Activated CD4-positive, CD25-positive, alpha-beta regulatory T cell treated with anti-CD3 and anti-CD28 coated beads, Interleukin-2, amount 50 U/mL, for 16 hours (primary cell): ENCODE measurements at places on chromosomes 5 and 9.

GRCh38 chr9:124503713-124504529 is 3.3 kb downstream of the NR5A1 start:
- no peak for DNase-seq

- no peak for DNase-seq
Observed at GRCh38 chr5:126613941-126614592, 13.3 kb downstream of the PHAX start.

DNA sequence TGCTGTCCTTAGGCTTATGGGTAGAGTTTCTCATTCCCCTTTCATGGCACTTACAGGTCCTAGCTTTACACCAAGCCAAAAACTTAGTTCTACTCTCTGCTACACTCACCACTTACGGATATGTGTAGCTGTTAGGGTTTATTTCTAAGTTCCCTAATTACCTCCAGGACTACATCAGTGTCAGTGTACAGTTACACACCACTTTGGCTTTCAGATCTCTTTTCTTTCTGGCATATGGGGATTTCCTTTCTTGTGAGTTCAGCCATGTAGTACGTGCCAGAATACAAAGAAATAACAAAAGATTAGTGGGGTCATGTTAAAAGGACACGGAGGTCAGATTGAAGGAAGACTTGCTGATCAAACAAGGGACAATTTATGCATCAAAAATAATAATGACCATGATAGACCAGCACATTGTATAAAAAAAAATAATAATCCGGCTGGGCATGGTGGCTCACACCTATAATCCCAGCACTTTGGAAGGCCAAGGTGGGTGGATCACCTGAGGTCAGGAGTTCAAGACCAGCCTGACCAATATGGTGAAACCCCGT is 41.8 kb downstream of the LYRM7 start:
- DNase-seq, result no peak

- no peak for DNase-seq
Observed at GRCh38 chr9:37417857-37418618, 4.5 kb upstream of the GRHPR start.

GRCh38 chr9:21856301-21857094 is 54.1 kb downstream of the MTAP start:
- no peak for DNase-seq

GRCh38 chr9:137447722-137448601 is 6.8 kb upstream of the ENTPD8 start:
- DNase-seq, result no peak

GRCh38 chr5:6135977-6136376 is 242.4 kb downstream of the MED10 start:
- DNase-seq, result no peak

GRCh38 chr9:123678878-123679329 is 251.0 kb downstream of the DENND1A start:
- no peak for DNase-seq

DNA sequence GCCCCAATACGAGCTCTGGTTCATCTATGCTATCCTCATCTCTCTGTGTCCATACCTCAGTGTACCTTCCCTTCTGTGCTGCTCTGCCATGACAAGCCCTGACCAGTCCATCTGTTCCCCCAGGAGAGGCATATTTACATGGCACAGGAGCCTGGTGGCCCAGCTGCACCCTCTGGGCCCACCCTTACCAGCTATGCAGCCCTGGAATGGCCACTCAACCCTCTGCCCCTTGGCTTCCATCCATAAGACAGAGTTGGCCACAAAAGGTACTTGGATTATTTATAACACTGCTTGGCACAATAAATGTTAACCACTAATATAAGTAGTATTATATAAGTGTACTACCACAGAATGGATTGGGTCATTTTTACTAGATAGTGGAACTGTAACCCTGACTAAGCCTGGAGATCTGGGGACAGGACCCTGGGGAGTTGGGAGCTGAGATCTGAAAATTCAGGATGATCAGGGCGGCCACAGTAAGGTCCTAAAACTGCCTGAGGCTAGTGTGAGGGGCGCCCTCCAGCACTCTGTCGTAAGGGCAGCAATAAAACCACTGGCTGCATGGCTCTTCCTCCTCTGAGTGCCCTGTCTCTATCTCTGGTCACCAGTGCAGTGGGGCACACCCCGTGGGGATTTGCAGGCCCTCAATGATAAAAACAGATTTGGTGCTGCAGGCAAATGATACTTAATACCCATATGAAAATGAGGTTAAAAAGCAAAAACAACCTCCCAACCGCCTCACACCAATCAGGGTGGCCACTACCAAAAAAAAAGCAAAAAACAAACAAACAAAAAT is 65.8 kb downstream of the SEMA4D start:
- DNase-seq, result no peak

GRCh38 chr9:122348791-122349190 is 22.0 kb upstream of the PTGS1 start:
- no peak for DNase-seq

- no peak for DNase-seq
Observed at GRCh38 chr9:85258823-85259370, 482.9 kb downstream of the AGTPBP1 start.

- DNase-seq, result no peak
Observed at GRCh38 chr5:145629047-145629446, 206.1 kb downstream of the PRELID2 start.

- DNase-seq, result no peak
Observed at GRCh38 chr9:136686794-136687711, at the start of gene AGPAT2. Gene AGPAT2 (minus strand): TSS chr9:136687457. CDS start chr9:136687357, 100 bp downstream.

DNA sequence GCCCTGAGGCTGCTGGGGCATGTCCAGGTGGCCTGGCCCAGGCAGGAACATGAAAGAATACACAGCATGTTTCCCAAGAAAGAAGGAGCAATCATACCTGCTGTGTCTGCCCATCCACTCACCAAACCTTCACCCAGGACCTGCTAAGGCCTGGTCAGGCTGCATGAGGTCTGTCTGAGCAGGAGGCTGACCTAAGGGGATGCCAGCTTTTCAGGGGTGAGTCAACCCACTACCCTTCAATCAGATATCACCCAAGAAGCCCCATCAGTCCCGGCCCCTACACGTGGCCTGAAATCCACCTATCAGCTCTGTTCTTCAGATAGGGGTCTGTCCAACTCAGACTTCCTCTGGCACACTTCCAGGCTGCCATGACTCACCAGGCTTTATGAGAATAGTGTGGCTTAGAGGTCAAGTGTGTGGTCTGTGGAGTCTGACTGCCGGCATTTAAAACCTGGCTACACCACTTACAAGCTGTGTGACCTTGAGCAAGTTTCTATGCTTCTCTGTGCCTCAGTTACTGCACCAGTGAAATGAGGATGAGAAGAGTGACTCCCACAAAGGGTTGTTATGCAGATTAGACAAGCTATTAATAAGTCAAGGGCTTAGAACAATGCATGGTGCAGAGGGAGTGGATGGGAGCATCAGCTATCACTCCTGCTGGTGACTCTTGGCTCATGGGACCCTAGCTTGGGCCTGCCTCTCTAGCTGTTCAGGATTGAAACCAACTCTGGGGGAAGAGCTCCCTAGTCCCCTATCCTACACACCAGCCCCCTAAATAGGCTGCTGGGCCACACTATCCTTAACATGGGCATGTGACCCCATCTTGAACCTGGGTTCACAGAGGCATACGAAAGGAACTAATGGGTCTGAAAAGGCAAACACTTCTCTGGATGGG is 130.3 kb downstream of the PAX5 start:
- DNase-seq, result no peak

- no peak for DNase-seq
Observed at GRCh38 chr5:68505917-68506860, 290.6 kb downstream of the PIK3R1 start.

DNA sequence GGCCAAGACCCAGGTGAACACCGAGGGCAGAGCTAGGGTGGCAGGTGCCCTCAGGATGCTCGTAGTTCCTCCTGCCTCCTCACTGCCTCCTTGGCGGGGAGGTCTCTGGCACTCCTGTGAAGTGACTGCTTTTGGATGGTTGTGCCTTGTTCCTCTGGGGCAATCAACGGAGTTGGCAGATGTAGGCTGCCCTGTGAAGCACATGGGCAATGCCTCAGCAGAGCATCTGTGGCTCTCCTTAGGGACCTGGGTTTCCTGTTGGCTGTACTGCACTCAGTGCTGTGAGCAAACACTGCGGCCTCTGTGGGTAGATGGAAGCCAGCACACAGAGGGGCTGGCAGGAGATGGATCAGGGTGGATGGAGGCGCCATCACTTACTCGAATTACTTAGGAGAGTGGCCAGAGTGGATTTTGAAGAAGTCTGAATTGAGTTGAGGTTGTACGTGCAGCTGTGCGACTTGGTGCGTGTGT is 71.4 kb upstream of the COL5A1 start:
- DNase-seq, result no peak

DNA sequence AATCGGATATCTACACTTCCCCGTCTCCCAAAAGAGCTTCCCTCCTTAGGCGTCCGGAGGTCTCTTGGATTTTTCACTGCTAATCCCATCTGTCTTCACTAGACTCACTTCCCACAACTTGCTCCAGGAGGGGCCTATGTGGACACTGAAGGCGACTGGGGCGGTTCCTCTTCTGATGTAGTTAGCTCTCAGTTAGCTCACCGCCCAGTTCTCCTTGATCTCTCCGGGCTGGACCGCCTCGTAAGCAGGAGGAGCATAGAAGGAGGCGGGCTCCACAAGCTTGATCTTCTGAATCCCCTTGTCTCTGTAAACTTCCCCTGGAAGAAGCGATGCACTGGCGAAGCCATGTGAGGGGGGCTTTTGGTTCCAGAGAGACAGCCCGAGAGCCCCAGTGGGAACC is 112.0 kb upstream of the SELENOP start:
- DNase-seq, result no peak

DNA sequence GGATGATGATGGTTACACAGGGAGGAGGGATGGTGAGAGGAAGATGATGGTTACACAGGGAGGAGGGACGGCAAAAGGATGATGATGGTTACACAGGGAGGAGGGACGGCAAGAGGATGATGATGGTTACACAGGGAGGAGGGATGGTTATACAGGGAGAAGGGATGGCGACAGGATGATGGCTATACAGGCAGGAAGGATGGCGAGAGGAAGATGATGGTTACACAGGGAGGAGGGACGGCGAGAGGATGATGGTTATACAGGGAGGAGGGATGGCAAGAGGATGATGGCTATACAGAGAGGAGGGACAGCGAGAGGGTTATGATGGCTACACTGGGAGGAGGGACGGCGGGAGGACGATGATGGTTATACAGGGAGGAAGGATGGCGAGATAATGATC is 64.1 kb upstream of the FCN1 start:
- no peak for DNase-seq

GRCh38 chr5:1105350-1106265 is 6.3 kb downstream of the SLC12A7 start:
- no peak for DNase-seq

DNA sequence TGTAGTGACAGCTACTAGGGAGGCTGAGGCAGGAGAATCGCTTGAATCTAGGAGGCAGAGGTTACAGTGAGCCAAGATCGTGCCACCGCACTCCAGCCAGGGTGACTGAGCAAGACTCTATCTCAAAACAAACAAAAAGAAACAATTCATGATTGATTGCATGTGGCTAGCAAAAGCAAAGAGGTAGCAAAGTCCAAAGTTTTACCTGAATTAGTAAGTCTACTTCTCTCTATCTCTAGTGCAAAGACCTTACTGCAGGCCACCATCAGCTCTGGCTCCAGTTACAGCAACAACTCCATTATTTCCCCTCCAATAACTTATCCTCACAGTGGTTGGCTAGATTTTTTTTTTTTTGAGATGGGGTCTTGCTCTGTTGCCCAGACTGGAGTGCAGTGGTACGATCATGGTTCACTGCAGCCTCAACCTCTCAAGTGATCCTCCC is 6.2 kb upstream of the SAR1B start:
- DNase-seq, result no peak

DNA sequence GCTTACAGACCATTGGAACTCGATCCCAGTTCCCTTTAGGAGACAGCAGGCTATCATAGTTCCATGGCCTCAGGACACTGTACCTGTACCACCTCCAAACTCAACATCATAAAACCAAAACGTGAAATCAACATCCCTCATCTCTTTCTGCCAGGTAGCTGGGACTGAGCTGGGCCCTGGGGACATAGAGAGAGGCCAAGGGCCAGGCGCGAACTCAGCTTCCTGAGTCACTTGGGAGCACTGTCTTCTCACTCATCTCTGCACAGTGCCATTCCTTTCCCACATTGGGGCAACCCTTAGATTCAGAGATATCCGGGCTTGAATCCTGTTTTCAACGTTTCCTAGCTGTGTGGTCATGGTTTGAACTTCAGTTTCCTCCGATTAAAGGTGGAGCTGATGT is 12.2 kb downstream of the DAB2IP start:
- DNase-seq, result no peak

GRCh38 chr5:168307022-168307421 is 15.6 kb downstream of the WWC1 start:
- DNase-seq, result no peak
